ENCODE measurements at places on chromosomes 11 and 22.

- no peak for ATAC-seq
These were observed 114.7 kb downstream of the CSTPP1 start for GRCh38 chr11:47051217-47051616.

DNA sequence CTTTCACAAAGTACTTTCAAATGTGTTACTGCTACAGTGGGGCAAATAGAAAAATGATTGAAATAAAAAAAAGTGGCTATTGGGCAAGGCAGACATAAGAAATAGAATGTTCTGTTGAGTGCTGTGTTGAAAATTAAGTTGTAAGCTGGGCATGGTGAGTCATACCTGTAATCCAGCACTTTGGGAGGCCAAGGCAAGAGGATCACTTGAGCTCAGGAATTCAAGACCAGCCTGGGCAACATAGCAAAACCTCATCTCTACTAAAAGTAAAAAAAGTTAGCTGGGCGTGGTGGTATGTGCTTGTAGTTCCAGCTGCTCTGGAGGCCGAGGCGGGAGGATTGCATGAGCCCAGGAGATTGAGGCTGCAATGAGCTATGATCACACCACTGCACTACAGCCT lies 26.9 kb upstream of the LDHA start:
- ATAC-seq, result no peak

- ATAC-seq, result no peak
These were observed 5.7 kb downstream of the KCNQ1 start for GRCh38 chr11:2450321-2451041.

DNA sequence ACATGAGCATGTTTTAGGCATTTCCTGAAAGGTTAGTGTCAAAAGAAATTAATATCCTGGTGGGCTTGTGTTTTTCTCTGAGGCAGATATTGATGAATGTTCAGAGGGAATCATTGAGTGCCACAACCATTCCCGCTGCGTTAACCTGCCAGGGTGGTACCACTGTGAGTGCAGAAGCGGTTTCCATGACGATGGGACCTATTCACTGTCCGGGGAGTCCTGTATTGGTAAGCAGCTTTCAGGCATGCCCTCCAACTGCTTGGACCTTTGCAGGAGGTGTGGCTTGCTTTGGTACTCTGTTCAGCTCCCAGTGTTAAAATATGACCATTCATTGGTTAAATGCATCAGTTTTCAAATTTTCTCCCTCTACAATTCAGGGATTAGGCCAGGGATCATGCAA lies 658.6 kb upstream of the ANO5 start:
- ATAC-seq, result no peak

- ATAC-seq, result no peak
These were observed 167.6 kb upstream of the SESN3 start for GRCh38 chr11:95398437-95399112.

GRCh38 chr11:3126901-3127691 lies 38.0 kb downstream of the OSBPL5 start:
- no peak for ATAC-seq

DNA sequence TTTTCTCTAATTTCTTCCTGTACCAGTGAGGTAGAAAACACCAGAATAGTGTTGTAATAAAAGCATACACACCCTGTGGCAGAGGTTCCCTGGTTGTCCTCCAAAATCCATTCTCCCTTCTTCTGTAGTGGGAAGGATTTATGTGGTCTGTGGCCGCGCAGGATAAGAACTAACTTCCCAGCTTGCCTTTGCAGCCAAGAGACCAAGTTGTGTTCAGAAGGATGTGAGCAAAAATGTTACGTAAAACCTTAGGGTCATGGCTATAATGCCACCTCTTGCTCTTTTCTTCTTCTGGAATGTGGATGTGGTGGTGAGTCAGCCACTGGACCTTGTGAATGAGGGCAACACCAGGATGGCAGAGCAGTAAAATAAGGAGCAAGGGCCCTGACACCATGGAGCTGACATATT lies 28.4 kb downstream of the CCDC90B start:
- no peak for ATAC-seq

- no peak for ATAC-seq
These were observed 34.6 kb downstream of the DKK3 start for GRCh38 chr11:11973866-11974265.

- ATAC-seq, result peak; percentile 94
These were observed 7.3 kb downstream of the TRIM34 start for GRCh38 chr11:5631969-5632635.

GRCh38 chr11:128981254-128981653 lies 38.6 kb upstream of the TP53AIP1 start:
- ATAC-seq, result no peak

DNA sequence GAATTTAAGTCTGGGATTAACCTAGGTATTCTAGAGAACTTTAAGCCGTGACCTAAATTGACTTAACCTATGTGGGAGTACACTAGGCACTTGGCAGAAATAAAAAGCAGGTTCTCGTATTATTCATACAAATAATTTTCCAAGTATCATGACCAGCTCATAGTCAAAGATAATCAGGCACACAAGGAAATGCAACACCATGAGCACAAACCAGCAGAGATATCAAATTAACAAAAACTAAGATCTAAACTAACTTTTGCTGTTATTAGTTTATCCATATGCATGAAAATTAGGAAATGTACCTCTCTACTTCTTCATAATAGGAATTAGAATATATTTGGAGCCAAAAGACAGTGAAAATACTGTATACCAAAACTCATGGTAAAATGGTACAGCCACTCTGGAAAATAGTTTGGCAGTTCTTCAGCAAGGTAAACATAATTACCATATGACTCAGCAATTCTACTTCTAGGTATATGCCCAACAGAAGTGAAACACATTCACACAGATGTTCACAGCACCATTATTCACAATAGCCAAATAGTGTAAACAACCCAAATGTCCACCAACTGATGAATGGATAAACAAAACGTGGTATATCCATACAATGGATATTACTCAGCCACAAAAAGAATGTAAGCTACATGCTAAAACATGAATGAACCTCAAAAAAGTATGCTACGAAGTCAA lies 154.1 kb downstream of the ENTHD1 start:
- no peak for ATAC-seq

- no peak for ATAC-seq
These were observed 85.0 kb upstream of the SEPTIN5 start for GRCh38 chr22:19629331-19629719.

- no peak for ATAC-seq
These were observed 8.7 kb downstream of the ROBO3 start for GRCh38 chr11:124873951-124874350.

GRCh38 chr11:63769714-63770455 lies 1.3 kb upstream of the ZFTA start:
- ATAC-seq, result no peak

DNA sequence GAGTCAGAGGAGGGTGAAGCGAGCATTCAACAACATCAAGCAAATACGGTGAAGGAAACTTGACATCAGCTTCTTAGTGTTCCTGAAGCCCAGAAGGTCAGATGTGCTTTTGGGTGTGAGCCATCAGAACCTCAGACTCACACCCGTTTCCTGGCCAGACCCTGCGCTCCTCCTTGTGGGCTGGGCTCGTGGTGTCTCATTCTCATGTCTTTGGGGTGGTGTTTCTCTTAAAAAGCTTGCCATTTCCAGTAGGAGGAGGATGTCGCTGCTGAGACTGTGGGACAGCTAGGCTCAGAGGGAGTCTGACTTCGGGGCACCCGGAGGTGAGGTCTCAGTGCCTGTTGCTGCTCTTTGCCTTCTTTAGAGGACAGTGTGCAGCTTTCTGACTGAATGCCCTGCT lies 24.2 kb downstream of the PPFIBP2 start:
- ATAC-seq, result peak; percentile 49

DNA sequence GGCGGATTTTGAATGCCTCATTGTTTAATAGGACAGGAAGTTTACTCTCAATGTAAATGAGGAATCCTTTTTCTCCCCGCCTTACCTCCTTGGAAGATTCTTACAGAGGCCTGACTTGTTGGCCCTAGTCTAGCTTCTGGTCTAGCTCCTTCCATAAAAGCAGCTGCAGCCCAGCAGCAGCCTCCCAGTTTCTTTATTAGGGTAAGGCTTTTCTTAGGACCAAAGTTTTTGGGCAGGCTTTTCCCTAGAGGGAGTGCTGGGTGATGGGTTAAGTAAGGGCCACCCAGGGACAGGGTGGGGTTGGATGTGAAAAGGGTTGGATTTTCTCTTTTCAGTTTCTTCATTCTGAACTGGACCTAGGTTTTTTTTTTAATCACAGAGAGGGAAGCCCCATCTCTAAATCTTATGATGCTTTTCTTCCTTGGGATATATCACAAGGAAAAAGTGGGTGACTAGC lies 49.7 kb downstream of the LIF start:
- ATAC-seq, result no peak

DNA sequence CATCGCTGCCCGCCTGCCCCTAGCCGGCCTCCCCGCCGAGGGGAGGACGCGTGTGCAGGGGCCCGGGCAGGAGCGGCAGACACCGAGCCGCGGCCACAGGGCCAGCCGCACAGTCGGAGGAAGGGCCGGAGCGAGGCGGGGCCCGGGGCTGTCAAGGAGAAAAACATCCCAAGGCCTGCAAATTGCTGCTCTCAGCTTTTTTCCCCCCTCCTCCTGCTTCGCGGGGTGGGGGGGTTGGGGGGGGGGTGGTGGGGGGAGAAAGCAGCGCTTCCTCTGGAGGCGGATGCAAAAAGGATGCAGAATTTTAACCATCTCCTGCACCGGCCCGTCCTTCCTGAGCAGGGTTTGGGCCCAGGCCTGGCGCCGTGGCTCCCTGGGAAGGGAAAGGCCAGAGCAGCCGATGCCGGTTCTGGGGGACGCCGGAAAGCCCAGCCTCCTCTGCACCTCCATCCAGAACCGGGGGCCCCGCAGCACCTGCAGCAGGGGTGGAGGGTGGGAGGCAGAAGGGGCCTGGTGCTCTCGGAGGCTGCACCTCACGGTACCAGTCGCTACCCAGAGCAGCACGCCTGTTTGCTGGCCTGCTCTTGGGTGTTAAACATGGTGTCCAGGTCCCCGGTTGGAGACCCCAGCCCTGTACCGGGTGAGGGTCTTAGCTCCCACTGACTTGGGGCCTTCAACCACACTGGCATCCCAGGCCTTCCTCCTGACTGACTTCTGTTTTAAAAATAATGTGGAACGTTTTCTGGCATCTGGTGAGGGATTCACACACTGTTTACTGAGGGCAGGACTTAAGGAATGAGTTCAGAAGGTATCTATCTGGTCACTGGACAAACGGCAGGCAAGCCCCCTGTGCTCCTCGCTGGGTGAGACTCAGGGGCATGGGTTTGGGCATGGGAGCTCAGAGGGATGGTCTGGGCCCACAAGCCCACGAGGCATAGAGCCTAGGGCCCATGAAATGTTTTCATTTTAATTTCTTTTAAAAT lies 77.4 kb upstream of the WNT7B start:
- ATAC-seq, result peak; percentile 67

DNA sequence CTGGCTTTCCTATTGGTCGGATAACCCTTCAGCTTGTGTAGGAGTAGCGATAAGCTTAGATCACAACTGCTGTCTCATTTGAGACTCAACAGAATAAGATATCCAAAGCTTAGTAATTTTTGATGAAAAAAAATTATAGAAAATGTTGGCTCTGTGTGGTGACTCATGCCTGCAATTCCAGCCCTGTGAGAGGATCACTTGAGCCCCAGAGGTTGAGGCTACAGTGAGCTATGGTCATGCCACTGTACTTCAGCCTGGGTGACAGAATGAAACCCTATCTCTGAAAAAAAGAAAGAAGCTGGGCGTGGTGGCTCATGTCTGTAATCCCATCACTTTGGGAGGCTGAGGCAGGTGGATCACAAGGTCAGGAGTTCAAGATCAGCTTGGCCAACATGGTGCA lies 55.6 kb upstream of the RRM1 start:
- no peak for ATAC-seq

- ATAC-seq, result no peak
These were observed 2.6 kb downstream of the BAIAP2L2 start for GRCh38 chr22:38107692-38108515.

- no peak for ATAC-seq
These were observed 228.2 kb upstream of the ZC3H12C start for GRCh38 chr11:109864834-109865547.

DNA sequence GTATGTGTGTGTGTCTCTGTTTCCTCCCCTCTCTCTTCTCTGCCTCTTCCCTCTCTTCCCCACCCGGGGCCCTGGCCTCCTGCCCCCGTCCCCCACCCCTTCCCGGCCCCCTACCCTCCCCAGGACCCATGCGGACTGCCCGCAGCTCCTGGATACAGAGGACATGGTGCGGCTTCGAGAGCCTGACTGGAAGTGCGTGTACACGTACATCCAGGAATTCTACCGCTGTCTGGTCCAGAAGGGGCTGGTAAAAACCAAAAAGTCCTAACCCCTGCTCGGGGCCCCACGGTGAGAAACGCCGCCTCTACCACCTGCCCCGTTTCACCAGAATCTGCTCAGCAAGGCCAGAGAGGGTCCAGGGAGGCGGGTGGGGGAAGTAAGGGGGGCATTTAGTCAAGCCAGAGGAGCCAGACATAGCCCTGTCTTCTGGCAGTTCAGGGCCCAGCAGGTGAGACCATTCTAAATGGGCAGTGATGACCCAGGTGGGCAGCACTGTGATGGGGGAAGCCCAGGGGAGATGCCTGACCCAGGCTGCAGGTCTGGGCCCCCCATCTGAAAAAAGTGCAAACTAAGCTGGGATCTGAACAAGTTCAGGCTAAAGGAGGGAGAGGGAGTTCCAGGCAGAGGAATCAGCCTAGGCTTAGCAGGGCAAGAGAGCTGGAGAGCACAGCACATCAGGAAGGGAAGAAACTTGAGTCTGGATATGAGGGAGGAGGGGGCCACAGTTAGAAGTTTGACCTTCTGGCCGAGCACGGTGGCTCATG lies 6.4 kb downstream of the SELENOM start:
- no peak for ATAC-seq

DNA sequence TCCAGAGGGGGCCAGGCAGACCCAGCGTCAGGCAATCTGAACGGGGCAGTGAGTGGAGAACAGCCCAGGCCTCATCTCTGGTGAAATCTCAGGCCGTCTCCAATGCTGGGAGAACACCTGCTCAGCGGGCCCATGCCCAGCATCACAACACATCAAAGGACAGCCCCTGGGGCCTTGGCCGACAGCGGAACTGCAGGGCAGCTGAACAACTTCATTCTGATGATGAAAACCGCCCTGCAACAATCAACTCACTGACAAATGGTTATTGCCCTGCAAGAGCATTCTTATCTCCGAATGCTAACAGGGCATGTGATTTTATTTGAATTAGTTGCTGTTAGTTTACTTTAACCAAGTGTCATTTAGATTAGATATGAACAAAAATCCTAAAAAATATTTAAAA lies 14.6 kb downstream of the CELSR1 start:
- ATAC-seq, result no peak

DNA sequence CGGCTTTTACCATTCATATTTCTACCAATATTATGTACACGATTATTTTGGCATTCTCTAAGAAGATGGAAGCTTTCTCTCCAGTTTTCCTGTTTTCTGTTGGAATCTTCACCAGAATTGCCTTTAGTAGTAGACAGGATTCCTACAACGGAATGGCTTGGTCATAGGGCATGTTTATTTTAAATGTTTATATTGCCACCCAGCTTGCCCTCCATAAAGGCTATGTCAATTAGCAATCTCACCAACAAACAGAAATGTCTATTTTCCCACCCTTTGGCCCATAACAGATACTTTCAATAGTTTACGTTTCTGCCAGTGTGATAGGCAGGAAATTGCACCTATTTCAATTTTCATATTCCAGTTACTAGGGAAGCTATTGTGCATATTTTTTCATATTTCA lies 893.5 kb downstream of the NTM start:
- no peak for ATAC-seq

All from stimulated activated memory B cell treated with anti-CD40 and anti-IgM and Interleukin-4, amounts not matched to agents 10 μg/mL and 1 μg/mL and 100 μg/mL, for 72 hours (primary cell).